WERI-Rb-1 (cell line): ENCODE measurements at places on chromosomes 1 and 21.

DNA sequence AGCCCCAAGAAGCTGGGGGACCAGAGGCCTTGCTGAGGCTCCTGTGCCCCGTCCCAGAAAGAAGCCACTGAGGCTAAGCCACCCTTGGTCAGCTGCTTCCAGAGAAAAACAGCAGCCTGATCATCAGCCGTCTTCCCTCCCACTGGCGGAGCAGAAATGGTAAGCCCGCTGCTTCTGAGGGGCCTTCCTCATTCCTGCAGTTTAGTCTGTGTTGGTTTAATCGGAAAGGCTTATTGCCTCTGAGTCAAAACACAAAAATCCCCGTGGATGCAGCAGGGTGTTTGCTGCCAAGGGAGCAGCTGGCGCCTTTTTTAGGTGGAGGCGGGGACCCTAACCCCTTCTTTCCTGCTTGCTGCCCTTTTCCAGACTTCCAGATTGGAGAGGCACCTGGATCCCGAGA, 33.9 kb downstream of the SPSB1 start:
- no peak for DNase-seq

DNA sequence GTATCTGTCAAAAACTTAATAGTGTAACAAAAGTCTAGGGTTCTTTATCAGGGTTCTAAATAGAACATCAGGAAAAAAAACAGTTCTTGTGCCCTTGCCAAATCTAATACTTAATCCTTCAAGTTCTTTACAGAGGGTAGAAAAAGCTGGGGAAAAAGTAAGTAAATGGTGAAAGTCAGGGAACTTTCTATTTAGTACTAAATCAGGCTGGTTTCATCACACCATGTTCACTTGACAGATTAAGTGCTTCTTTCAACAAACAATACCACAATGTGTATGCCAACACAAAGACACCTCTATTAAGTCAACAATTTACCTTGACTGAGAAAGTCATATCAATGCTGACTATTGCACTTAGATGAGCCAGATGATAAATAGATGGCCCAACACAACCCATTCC, 9.7 kb downstream of the DBT start:
- no peak for DNase-seq

- DNase-seq = no peak
Measured at GRCh38 chr1:31621847-31622730, 4.6 kb downstream of the HCRTR1 start.

GRCh38 chr1:207628776-207629175, 16.2 kb upstream of the CR1L start:
- no peak for DNase-seq

GRCh38 chr1:8814865-8815264, 2.6 kb downstream of the RERE start:
- DNase-seq = peak; percentile 54

DNA sequence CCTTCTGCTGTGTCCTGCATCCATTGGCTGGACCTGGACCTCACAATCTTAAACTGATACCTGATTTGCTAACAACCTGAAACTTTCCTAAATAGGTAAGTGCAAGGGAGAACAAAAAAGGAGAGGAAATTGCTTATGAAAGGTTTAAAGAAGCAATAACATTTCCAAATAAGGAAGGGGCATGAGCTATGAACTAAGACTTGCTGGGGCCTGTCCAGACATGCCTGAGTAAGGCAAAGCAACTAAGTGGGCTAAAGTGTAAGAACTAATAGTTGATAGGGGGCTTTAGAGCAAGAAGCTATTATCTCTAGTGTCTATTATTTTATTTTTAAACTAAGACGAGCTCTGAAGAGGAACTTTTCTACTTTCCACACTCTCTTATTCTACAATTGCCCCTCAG, 11.6 kb downstream of the JMJD4 start:
- no peak for DNase-seq

- DNase-seq = no peak
Measured at GRCh38 chr1:244296447-244296846, 155.3 kb downstream of the ADSS2 start.

DNA sequence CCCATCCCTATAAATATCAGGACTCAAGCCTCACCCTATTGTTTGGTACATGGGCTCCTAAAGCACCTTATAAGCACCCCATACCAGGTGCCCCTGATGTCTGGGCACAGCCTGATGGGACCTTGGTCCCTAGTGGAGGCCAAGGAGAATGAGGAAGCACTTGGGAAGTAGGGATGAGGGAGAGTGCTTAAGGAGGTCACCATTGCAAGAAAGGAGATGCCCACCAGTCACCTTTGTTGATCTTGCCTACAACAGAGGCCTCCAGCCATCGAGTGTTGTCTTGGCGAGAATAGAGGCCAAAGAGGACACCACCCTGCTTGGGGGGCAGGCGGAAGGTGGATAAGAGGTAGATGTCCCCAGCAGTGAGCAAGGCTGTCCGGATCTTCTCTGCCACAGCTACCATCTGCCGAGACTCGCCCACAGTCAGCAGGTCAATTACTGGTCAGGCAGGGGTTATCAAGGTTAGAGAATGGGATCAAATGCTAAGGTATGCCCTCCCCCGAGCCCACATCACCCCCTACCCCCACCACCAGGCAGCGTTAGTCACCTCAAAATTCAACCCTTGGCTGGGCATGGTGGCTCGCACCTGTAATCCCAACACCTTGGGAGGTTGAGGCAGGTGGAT, 1.6 kb downstream of the THBS3 start:
- no peak for DNase-seq

DNA sequence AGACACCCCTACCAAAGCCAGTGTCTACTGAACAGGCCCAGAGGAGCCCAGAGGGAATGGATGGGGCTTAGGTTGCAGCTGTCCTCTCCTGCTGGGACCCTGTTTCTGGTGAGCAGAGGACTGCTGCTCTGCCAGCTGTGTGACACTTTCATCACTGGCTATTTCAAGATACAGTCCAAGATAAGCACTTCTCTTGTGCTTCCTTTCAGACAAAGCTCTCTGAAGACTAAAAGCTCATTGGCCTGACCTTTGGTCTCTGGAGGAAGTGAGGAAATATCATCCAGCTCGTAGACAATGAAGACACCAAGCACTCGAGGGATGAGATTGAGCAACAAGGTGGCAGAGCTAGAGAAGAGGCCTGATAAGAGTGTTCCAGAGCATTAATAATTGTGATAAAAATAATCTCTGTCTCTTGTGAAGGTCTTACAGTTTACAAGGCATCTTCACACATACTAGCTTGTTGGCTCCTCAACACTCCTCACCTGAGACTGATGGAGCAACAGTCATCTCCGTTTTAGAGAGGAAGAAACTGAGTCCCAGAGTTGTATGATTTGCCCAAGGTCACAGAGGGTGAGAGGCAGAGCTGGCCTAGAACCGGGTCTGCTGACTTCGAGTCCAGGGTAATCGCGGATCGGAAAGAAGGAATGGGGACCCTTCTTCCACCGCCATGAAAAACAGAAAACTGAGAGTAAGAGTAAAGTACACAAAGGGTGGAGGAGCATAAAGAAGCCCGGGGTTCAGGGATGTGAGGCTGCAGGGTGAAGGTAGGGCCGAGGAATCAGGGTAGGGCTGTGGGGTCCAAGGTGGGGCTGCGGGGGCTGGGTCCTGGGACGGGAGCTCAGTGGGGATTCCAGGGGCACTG, 666 bp downstream of the PAFAH2 start:
- DNase-seq = no peak

- peak; percentile 77 for DNase-seq
Measured at GRCh38 chr1:32448773-32449456, 16.0 kb upstream of the ZBTB8B start.

DNA sequence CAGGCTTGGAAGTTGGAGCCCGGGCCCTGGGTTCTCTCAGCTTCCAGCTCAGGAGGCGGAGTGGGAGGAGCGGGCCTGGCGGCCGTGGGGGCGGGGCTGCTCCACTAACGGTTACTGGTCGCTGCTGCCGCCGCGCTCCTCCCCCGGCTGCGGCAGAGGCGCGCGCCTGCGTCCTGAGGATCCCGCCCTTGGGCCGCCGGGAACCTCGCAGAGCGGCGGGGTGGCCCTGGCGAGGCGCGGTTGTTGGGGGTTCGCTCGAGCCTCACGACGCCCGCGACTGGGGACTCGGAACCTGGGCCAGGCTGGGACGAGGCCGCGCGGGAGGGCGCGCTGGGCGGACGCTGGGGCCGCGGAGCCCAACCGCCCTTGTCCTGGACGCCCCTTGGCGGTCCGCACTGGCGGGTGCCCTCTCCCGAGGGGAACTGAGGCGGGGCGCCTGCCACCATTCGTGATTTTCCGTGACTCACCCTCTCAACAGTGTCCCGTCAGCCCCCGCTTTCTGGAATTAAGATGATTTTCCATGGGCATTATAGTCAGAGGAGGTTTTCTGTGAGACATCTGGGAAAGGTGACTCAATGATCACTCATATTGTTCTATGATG, 34.1 kb downstream of the OR2G3 start:
- DNase-seq = no peak

DNA sequence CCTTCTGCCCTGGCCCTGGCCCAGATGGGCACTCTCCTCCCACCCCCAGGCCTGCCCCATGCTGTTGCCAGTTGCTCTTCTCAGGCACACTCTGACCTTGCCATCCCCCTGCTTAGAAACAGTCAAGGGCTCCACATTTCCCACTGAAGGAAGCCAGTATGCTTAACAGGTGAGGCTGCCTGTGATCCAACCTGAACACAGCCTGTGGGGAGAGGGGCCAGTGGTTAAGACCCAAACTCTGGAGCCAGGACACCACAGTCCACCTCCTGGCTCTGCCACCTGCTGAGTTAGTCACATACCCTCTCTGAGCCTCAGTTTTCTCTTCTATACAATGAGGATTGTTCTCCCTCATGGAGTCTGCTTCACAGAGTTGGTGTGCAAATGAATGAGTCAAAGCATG, 526.9 kb downstream of the MATN1 start:
- DNase-seq = no peak

- DNase-seq = no peak
Measured at GRCh38 chr1:203424861-203425662, 50.5 kb upstream of the PRELP start.
